ENCODE measurements at places on chromosomes 11 and 22.

DNA sequence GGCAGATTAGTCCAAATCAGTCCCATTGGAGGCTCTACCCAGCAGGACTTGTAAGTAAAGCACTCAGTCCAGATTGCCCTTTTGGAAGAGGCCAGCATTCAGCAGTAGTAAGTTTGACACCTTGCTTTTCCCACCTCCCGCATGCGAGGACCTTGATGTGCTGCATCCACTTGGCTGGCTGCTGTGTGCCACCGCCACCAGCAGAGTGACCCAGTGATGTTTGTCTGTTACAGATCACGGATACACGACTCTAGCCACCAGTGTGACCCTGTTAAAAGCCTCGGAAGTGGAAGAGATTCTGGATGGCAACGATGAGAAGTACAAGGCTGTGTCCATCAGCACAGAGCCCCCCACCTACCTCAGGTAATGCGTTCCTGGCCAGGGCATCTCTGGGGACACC lies 6.6 kb downstream of the SMARCB1 start:
- no peak for DNase-seq

- no peak for DNase-seq
Measured at GRCh38 chr11:96187822-96188221, 155.2 kb downstream of the MAML2 start.

- no peak for DNase-seq
Measured at GRCh38 chr22:35592418-35592967, 24.6 kb downstream of the MB start.

DNA sequence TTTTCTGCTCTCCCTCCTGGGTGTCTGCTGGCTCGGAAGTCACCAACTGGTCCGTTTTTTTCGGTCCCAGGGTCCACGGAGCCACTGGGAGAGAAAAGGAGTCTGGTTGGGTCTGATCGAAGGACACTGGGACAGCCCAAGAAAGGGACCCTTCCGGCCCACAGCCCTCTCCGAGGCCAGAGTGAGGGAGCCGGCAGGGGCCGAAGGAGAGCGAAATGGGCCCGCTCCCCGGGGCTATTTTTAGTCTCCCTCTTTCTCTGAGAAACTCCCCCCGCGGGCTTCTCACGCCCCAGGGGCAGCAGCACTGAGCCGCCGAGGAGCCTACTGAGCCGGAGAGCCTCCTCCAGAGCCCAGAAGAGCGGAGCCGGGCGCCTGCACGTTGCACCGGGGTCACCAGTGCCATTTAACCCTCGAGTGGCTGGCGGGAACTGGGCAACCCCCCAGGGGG lies 1.9 kb downstream of the ESAM start:
- DNase-seq: no peak

- DNase-seq: no peak
Measured at GRCh38 chr11:104370478-104370877, 206.5 kb upstream of the PDGFD start.

DNA sequence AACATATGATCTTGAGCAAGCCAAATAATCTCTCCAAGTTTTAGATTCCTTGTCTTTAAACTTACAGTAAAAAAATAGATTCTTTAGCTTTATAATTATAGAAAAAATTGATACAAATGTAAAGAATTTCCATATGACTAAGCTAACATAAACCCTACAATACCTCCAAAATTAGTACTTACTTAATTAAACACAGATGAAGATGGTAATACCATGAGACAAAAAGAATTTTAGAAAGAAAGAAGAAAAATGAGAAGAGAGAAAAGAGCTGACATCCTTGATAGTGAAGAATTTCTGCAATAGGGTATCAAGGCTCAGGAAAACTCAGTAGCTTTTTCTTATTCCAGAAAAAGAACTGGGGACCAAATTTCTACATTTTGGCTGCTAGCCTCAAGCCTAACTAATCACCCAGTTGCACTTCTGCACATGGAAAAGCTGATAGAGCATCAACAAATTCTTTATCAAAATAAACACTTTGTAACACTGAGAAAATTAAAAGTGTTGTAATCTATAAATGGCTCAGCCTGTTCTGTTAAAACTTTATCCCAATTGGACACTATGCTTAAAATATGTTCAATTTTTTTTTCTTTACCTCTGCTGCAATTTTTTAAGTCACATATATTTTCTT lies 24.7 kb upstream of the SOX6 start:
- no peak for DNase-seq

DNA sequence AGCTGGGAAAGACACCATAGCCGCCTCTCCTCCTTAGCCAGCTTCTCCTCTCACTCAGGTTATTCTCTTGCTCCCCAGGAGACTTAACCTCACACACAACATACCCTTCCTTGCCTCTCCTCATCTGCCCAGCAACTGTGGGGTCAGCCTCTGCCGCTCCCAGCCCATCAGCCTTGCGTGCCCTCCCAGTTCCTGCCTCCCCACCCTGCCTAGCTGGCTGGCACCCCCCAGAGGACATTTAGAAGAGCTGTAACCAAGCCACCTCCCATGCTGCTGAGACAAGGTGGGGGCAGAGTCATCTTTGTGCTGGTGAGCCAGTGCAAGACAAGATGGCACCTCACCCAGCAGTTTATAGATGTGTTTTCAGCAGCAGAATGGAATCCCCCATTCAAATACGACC lies 38.2 kb downstream of the TOM1 start:
- DNase-seq: no peak

- DNase-seq: no peak
Measured at GRCh38 chr22:37557321-37558001, 2.8 kb upstream of the CDC42EP1 start.

GRCh38 chr22:36334081-36334820 lies 53.5 kb downstream of the MYH9 start:
- DNase-seq: no peak

- no peak for DNase-seq
Measured at GRCh38 chr11:67276781-67277230, 10.5 kb downstream of the GRK2 start.
